ENCODE measurements at places on chromosomes 5 and 9.

GRCh38 chr5:27240791-27241190 lies 202.4 kb upstream of the CDH9 start:
- no peak for DNase-seq

DNA sequence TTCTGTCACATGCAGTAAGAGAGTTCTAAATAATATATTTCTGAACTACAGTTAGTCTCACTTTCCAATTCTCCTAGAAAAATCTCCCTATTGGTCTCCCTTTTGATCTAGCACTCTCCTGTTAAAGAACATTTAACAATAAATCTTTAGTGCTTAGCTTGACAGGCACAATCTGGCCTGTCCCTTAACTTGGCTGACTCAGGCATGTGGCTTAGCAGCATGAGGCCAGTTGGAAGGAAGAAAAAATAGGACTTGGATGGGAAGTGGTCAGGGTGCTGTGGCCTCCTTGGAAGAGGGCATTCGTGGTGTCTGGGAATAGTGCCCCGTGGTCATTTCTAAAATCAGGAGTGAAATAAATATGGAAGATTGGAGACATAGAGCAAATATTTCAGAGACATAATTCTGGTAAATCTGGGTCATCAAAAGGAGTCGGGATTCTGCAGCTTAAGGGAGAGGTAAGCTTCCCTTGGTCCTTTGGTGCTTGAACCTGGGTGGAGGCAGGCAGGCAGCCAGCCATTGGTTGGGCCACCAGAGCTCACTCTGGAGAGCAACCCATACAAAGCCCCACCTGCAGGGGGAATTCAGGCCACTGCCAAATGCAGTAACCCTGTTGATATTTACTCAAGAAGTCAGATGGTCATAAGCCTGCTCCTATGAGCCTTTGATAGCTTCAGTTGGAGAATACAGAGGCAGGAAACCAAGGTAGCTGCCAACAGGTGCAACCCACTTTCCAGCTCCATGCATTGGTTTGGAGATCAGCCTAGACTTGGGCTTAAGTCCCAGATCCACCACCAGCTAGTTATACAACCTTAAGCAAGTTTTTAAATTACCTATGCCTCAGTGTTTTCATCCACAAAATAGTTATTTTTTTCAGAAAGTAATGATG lies 28.8 kb upstream of the TLE4 start:
- DNase-seq = no peak

DNA sequence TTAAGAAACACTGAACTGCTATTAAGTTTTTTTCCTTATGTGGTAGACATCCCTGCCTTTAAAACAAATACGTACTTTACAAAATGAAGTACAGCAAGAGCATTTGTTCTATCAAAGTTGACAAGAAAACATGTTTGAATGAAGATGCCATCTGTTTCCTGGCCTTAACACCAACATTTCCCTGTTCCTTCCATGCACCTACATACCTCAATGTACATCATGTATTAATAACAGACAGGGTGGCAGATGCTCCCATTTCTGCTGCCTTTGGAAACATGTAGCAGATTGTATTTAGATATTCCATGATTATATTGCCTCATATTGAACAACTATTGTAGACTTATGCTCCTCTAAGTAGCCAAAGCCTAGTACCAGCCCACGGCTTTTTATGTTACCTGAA lies 104.4 kb downstream of the PJA2 start:
- no peak for DNase-seq

DNA sequence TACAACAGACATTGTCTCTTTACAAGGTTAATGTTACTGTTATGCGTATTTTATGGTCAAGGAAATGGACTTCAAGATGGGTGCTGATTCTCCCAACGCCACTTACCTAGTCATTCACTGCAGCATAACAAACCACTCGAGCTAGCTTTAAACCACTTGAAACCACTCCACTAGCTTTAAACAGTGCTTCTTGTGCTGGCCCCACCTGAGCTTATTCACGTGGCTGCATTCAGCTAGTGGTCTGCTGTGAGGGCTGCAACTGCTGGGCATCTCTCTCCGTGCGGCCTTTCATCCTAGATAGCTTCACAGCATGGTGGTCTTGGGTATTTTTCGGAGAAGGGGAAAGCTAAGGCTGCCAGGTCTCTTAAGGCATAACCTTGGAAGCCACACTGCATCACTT lies 3.5 kb upstream of the HRH2 start:
- DNase-seq = no peak

GRCh38 chr5:124729720-124730359 lies 16.6 kb downstream of the ZNF608 start:
- DNase-seq = no peak

GRCh38 chr9:2345013-2345412 lies 276.6 kb upstream of the VLDLR start:
- DNase-seq = no peak

DNA sequence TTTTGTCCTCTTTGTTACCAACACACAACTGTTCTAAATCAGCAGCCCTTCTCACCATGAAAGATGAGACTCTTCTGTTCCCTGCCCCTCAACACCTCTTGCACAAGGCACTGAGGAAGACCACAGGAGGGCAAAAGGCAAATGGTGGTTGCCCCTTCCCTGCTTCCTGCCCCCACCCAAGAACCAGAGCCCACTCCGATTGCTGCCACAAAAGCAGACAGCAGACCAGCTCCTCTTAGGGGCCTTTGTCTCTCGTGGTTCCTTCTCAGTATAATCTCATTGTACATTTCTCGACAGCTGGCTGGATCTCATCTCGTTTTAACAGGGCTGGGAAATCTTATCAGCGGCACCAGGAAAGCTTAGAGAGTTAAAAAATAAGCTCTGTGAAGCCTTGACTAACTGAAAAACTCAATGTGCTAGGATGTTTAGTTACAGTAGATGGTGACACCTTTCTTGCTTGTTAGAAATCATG lies 1.1 kb downstream of the MVB12B start:
- no peak for DNase-seq

DNA sequence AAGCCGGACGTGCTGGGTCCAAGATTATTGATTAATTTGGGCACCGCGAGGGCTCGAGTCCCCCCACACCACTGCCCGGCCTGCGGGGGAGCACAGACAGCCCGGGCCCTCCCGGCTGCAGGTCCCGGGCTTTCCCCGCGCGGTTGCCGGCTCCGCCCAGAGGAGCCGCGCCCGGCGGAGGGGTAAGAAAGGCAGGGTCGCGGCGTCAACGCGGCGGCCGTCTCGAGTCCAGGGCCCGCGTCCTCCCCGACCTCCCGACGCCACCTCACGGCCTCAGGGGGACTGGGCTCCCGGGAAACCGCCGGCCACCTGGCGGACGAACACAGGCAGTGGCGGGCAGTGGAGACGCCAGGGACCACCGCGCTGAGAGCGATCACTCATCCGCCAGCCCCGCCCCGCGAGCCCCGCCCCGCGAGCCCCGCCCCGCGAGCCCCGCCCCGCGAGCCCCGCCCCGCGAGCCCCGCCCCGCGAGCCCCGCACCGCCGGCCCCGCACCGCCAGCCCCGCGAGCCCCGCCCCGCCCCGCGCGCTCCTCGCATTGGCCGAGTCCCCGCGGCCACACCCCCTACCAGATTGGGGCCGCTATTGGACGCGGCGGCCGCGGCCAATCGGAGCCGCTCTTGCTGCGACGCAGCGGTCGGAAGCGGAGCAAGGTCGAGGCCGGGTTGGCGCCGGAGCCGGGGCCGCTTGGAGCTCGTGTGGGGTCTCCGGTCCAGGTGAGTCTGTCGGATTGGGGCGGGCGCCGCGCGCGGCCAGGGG lies at the start of gene MRPL41:
Gene MRPL41, plus strand, starts transcription at position 616 of the 758 bp plus-strand sequence. CDS start 203 bp downstream, outside the sequence.
- peak; percentile 84 for DNase-seq

DNA sequence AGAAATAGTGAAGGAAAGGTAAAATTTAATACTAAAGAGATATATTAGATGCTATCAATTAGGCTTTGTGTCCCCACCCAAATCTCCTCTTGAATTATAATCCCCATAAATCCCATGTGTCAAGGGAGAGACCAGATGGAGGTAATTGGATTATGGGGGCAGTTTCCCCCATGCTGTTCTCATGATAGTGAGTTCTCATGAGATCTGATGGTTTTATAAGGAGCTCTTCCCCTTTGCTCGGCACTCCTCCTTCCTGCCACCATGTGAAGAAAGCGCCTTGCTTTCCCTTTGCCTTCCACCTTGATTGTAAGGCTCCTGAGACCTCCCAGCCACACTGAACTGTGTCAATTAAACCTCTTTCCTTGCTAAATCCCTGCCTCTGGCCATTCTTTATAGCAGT lies 697.0 kb upstream of the RGMB start:
- no peak for DNase-seq

- DNase-seq = no peak
These were observed 297.0 kb upstream of the KLF4 start for GRCh38 chr9:107786561-107786960.

DNA sequence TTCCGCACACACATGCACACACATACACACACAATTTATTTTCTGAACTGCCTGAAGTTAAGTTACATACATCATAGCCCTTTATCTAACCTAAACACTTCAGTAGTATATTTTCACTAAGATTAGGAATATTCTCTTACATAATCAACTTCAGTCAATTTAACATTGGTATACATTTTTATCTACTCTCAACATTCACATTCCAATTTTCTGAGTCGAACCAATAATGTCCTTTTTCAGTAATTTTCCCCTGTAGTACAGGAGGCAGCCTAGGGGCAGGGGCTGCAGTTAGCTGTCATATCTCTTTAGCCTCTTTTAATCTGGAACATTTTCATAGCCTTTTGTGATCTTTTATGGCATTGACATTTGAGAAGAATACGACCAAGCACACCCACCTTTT lies 150.1 kb downstream of the DAB2IP start:
- no peak for DNase-seq

GRCh38 chr5:143682929-143683386 lies 129.0 kb upstream of the HMHB1 start:
- DNase-seq = no peak

DNA sequence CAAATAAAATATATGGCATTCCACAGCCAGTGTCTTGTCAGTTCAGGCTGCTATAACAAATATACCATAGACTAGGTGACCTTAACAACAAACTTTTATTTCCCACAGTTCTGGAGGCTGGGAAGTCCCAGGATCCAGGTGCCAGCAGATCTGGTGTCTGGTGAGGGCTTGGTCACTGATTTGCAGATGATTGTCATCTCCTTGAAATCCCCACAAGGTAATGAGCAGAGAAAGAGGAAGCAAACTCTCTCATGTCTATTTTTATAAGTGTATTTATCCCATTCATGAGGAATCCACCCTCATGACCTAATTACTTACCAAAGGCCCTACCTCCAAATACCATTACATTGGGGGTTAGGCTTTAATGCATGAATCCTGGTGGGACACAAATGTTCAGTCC lies 663.2 kb downstream of the TLR4 start:
- no peak for DNase-seq

DNA sequence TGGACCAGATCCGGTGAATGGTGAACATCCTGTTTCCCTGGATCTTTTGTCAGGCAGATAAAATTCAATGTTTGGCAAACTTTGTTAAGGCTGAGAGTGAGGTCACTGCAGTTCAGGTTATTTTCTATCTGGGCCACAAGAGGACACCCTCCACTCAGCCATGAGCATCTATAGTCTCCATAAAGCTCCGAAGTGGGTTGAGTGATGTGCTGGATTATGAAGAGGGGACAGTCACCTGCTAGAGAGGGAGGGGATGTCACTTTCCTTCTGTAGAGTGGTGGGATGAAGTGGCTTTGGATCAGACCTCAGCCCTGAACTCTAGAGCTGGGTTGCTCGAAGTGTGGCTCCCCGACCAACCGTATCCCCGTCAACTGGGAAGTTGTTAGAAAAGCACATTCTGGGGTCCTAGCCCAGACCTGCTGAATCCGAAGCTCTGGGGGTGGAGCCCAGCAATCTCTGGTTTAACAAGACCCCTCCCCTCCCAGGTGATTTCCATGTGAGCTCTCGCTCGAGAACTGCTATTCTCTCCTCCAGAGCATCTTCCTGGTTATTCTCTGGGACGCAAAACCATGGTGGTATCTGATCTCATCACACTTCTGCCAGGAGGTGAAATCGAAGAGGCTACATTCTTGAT lies 31.8 kb upstream of the FGF1 start:
- no peak for DNase-seq

DNA sequence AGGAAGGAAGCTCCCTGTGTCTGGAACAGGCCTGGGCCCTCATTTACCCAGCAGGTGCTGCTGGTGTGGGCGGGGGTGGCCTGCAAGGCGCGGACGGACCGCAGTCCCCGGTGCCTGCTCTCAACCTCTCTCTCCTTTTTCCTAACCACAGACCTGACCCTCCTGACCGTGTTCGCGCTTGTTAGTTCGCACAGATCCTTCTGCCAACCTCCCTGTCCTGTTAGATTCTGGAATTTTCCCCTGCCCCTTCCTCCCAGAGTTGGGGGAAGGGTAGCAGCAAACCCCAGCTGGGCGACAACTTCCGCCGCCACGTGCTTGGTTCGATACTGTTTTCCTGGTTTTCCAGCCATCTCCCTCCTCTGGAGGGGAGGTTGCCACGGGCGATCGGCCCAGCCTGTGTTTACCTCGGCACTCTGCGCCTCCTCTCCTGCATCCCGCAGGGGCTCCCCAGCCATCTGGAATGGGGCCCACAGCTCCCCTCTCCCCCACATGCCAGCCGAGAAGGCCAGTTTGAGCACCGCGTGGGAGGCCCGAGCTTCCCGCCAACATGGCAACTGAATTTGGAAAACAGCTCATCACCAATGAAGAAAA lies 70.8 kb upstream of the UNC5A start:
- no peak for DNase-seq

DNA sequence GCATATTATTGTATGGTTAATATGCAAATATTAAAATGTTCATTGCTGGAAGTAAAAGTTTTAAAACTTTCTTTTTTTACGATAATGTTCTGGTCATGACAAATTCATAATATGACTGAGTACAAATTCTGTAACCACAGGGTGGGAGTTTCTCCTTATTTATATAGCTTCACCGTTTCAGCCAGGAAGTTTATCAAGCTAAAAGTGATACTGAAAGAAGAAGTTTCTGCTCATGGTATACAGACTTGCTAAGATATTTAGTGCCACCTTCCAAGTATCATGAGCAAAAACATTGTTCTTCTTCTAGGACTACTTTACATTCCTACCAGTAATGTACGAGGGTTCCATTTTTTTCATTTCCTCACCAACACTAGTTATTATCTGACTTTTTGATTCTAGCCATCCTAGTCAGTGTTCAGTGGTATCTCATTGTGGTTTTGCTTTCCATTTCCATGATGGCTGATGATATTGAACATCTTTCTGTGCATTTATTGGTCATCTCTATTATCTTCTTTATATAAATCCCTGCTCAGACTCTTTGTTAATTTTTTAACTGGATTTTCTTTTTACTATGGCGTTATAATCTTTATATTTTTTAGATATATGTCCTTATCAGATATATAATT lies 94.2 kb upstream of the PRRC1 start:
- no peak for DNase-seq

- no peak for DNase-seq
These were observed 5.8 kb upstream of the TRIM14 start for GRCh38 chr9:98124637-98125426.

- no peak for DNase-seq
These were observed 57.8 kb upstream of the SPINK5 start for GRCh38 chr5:148005788-148006520.
